ENCODE measurements at places on chromosomes 11 and 22. TPM values are rescaled to one million over a fixed set of nuclear protein-coding genes. Genes with fewer than 3 reads are reported as not detected.

The SMCO4 gene
- total RNA-seq, result 21.3 TPM

The OR8A1 gene
- total RNA-seq, result not detected

The PDE2A gene
- 14.8 TPM for total RNA-seq

The LDLRAD3 gene
- total RNA-seq, result 25.1 TPM

The ASCL2 gene
- total RNA-seq, result not detected

The MYEOV gene
- total RNA-seq, result 14.4 TPM

The TRIM5 gene
- 54.5 TPM for total RNA-seq

The MAP6 gene
- total RNA-seq, result not detected

The KRTAP5-7 gene
- total RNA-seq, result not detected

The TRIM51 gene
- not detected for total RNA-seq

The MYO7A gene
- 3.6 TPM for total RNA-seq

The GLB1L2 gene
- 0.28 TPM for total RNA-seq

The SLC17A6 gene
- total RNA-seq, result not detected

The EXPH5 gene
- 0.09 TPM for total RNA-seq

The ANO9 gene
- total RNA-seq, result not detected

The MB gene
- not detected for total RNA-seq

The SPON1 gene
- total RNA-seq, result not detected

The CRACR2B gene
- total RNA-seq, result 9.7 TPM

The OVCH2 gene
- total RNA-seq, result not detected

The SYT8 gene
- not detected for total RNA-seq

The NXPE2 gene
- not detected for total RNA-seq

The XKR3 gene
- total RNA-seq, result not detected

The TIGD3 gene
- total RNA-seq, result not detected

The APOA4 gene
- not detected for total RNA-seq

The OR4D5 gene
- total RNA-seq, result not detected

The CARD18 gene
- not detected for total RNA-seq

The TTC9C gene
- 43.5 TPM for total RNA-seq

The ART1 gene
- total RNA-seq, result not detected

The SAA1 gene
- total RNA-seq, result not detected

The KIRREL3 gene
- total RNA-seq, result not detected

The ANKK1 gene
- not detected for total RNA-seq

The WNT11 gene
- not detected for total RNA-seq

The SAA4 gene
- not detected for total RNA-seq

The LRRC4C gene
- total RNA-seq, result not detected

The RASSF10 gene
- total RNA-seq, result not detected

The EMID1 gene
- 0.51 TPM for total RNA-seq

The TECTA gene
- 0.28 TPM for total RNA-seq

Data from endothelial cell of umbilical vein (primary cell).